NCI-H345 (cell line): ENCODE measurements at places on chromosomes 16 and 17.

- DNase-seq, result no peak
These were observed 538.2 kb upstream of the CDH5 start for GRCh38 chr16:65828296-65828695.

- peak; percentile 33 for DNase-seq
These were observed 685 bp upstream of the PSMD3 start for GRCh38 chr17:39979893-39980350.

DNA sequence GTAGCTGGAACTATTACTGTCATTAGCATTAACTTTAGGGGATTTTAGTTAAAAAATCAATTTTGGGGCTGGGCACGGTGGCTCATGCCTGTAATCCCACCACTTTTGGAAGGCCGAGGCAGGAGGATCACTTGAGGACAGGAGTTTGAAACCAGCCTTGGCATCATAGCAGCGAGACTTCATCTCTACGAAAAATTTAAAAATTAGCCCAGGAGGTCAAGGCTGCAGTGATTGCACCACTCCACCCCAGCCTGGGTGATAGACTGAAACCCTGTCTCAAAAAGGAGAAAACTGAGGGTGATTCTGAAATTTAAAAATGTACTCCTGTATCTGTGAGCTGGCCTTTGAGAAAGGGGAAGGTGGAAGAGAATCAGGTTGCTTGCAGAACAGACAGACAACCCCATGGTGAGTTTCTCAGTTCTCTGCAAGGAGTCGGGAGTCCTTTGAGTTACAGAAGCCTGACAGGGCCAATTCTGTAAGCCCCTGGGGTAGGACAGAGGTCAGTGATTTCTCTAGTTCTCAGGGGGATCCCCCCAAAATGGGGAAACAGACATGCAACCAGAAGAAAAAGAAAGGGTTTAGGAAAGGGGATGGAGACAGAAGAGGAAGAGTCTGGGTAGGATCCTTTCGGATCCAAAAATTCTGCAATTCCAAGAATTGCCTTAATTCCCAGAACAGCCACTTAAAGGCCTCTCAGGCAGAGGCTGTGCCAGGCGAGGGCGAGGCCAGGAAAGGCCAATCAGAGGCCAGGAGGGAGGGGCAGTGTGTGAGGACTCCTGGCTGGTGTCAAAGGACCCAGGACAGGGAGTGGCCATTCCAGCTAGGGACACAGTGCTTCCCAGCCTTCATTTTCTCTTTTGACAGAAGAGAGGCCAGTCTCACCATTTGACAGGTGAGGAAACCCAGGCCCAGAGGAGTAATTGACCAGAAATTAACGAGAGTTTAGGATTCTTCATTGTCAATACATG lies 6.7 kb downstream of the NUPR1 start:
- no peak for DNase-seq

- peak; percentile 35 for DNase-seq
These were observed 17.8 kb downstream of the ACTG1 start for GRCh38 chr17:81494626-81495377.

DNA sequence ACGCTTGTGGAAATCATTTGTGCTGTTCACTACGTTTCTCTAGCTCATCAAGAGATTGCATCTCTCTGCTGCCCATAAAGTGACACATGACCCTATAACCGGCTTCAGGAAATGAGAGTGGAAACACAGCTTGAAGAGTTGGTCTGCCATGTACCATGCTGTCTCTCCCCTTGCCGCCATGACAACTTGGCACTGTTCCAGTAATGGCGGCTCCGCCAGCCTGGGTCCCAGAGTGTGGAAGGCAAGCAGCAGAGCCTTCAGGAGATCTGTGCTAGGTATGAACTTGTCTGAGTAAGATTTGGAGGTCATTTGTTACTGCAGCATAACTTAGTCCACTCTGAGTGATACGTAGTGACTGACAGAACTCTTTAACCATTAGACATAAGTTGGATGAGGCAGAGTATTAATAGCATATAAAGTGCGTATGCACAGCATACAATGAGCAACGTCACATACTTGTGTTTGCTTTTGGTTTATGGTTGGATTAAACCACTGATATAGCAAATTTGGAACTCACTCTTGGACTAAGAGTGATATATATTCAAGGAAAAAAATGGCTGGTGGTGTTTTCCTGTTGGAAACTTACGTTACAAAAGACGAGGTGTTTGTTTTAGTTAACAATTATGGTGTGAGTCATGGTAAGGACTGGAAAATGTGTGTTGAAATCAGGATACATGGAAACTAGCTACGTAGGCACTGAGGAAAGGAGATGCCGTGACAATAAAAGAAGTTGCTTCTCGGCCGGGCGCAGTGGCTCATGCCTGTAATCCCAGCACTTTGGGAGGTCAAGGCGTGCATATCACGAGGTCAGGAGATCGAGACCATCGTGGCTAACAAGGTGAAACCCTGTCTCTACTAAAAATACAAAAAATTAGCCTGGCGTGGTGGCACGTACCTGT lies 24.4 kb upstream of the PMP22 start:
- DNase-seq, result no peak

- no peak for DNase-seq
These were observed 277.1 kb downstream of the KCNJ2 start for GRCh38 chr17:70446446-70446845.

DNA sequence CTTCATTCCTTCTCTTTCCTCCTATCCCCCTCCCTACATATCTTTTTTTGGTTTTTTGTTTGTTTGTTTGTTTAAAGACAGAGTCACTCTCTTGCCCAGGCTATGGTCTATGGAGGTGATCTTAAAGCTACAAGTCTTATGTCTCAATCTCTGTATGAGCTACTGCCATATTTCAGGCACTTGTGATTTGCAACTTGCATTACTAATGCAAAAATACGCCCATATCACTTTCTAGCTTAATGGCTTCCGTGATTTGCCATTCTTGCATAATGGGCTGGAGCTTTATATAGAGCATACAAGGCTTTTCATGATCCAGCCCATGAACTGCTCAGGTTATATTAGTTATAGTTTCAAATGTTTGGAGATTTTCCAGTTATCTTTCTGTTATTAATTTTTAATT lies 7.5 kb downstream of the CFAP97D1 start:
- no peak for DNase-seq

DNA sequence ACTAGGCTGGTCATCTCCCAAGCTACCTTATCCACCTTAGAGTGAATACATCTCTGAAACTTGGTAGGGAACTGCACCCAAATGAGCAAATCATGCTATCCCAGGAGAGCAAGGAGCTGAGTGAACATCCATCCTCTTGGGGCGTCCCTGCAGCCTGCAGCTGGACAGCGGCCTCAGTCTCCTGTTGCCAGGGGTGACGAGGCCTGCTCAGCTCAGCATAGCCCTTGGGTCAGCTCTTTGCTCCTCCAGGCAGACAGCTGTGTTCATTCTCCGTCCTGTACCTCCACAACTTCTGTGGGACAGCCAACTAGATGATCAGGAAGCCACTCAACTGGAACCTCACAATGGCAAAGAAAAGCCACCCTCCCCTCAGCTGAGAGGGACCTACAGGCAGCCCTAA lies 111.9 kb downstream of the SOCS1 start:
- DNase-seq, result no peak

DNA sequence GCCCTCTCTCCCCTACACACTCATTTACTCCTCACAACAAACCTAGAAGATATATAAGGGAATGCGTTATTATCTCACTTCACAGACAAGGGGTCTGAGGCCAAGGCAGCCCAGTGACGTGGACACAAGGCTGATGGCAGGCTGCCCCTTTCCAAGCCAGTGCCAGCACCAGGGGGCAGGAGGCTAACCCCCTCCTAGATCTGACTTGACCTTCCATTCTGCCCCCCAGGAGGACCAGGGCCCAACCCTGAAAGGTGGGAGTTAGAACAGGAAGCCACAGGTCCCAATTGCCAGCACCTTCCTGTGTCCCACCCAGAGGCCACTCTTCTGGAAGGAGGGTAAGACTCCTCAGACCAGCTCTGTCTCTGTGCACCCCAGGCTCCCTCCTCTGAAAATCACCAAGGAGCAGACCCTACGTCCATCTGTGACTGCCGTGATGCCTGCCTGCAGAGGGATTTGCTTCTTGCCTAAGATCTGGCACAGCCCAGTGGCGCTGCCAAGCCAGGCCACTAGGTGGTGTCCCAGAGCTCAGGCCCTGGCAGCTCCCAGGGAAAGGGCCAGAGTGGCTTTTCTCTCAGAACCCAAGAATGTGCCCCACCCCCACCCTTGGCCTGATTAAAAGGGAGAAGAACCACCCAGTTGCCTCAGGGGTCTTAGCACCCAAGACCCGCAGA lies 42.4 kb upstream of the MRPS23 start:
- peak; percentile 71 for DNase-seq

GRCh38 chr17:30840771-30841170 lies 9.0 kb downstream of the ATAD5 start:
- no peak for DNase-seq

DNA sequence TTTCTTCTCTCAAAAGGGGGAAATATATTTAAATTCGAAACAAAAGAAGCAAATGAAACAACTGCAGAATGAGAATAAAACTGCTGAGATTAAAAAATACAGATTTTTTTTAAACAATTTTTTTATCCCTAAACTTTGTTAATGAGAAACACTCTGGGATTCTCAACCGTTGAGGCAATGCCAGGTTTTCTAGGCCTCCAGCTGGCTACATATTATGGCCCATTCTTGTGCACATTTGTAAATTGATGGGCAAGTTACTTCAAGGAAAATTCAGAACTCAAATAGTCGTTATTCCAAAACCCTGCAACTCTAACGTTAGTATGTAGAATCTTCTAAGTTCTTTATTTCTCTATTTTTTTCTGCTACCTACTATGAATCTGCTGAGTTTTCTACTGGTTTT lies 239.3 kb upstream of the WSCD1 start:
- DNase-seq, result no peak

DNA sequence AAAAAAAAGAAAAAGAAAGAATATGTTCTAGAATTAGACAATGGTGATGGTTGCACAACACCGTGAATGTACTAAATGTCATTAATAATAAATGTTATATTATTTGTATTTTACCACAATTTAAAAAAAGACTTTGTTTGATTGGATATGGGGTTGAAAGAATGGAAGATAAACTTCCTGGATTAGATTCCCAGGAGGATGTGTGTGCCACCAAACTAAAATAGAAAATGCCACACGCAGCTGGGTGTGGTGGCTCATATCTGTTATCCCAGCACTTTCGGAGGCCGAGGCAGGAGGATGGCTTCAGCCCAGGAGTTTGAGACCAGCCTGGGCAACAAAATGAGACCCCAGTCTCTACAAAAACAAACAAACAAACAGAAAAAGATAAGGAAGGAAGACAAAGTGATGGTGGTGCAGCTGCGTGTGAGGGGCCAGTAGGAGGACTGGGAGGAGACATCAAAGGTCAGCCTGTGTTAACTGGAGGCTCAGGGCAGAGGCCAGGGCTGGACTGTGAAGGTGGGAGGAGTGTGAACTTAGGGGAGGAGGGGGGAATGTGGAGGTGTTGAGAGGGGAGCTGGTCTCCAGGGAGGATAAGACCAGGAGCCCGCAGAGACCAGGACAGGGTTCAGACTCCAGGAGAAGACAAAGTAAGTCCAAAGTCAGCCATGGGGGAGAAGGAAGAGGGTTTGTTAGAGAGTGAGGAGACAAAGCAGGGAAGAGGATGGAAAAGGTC lies 4.1 kb downstream of the PECAM1 start:
- no peak for DNase-seq
